Naive thymus-derived CD8-positive, alpha-beta T cell (primary cell): ENCODE measurements at places on chromosomes 1 and 21.

DNA sequence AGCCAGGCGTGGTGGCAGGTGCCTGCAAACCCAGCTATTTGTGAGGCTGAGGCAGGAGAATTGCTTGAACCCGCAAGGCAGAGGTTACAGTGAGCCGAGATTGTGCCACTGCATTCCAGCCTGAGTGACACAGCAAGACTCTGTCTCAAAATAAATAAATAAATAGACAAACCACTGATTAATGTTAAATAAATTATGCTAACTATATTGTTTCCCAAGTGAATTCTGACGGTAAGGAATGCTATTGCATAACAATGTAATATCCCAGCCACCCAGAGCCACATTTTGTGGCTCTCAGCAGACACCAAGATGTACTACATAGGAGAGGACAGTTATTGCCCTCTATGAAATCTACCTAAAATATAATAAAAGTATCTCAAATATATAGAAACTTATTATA, 55.4 kb downstream of the LPGAT1 start:
- DNase-seq = no peak

GRCh38 chr1:233960386-233960785, 55.9 kb downstream of the SLC35F3 start:
- no peak for DNase-seq

- no peak for DNase-seq
These were observed 46.5 kb upstream of the LRRN2 start for GRCh38 chr1:204731985-204732575.

GRCh38 chr1:115313182-115313581, 24.9 kb downstream of the NGF start:
- no peak for DNase-seq

- no peak for DNase-seq
These were observed 150.9 kb downstream of the NTMT2 start for GRCh38 chr1:170296642-170297041.

DNA sequence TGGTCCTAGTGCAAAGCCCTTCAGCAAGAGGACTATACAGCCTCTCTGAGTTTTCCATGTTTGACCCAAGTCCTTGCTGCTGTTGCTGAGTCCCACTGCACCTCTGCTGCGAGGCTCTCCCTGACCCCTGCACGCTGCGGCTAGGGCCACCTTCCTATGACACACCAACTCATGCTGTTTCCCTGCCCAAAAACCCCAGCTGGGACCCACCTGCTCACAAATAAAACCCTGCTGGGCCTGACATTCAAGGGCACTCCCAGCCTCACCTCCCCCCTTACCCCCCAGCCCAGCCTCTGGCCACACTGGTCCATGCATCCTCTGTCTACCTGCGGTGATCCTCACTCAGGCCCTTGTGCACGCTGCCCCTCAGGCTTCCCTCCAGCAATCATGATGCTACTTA, 12.3 kb upstream of the ASCL5 start:
- no peak for DNase-seq

- peak; percentile 30 for DNase-seq
These were observed 28.9 kb downstream of the ODR4 start for GRCh38 chr1:186404454-186405051.

- DNase-seq = no peak
These were observed 201.7 kb upstream of the AJAP1 start for GRCh38 chr1:4452701-4453100.

DNA sequence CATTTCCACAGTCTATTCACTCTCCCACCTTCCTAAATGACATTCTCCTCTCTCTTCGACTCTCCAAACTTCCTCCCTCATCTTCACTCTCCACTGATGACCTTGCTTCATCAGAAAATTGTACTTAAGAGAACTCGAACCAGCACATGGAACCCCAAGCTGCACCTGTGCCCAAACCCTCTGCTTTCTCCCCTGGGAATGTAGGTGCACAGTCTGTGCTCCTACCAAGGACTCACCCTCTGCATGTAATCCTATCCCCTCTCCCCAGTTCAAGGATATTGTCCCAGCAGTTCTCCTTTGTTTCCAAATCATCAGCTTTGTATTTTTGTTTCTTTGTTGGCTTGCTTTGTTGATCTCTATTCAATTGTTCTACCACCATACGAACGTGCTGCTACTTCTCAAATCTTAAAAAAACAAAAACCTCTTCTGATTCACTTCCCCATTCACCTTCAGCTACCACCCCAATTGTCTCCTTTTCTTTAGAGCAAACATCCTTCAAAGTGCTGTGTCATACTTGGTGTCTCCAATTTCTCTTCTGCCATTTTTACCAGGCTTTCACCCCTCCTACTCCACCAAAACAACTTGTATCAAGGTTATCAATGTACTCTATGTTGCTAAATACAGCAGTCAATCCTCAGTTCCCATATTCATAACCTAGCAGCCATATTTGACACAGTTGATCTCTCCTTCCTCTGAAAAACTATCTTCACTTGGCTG, 26.8 kb downstream of the RAB3B start:
- DNase-seq = no peak

GRCh38 chr1:152108882-152109222, 6.4 kb downstream of the TCHH start:
- no peak for DNase-seq

GRCh38 chr1:115862403-115862802, 21.5 kb upstream of the NHLH2 start:
- no peak for DNase-seq

- DNase-seq = no peak
These were observed 112.0 kb downstream of the PDE4B start for GRCh38 chr1:65904681-65905083.

- no peak for DNase-seq
These were observed 97.8 kb downstream of the LPAR3 start for GRCh38 chr1:84795213-84795612.

- DNase-seq = no peak
These were observed 20.9 kb upstream of the RGS13 start for GRCh38 chr1:192615055-192615454.

GRCh38 chr1:174074757-174075156, 52.6 kb upstream of the RC3H1 start:
- DNase-seq = no peak
